GM12878 (cell line): ENCODE measurements at places on chromosomes 1 and 21.

DNA sequence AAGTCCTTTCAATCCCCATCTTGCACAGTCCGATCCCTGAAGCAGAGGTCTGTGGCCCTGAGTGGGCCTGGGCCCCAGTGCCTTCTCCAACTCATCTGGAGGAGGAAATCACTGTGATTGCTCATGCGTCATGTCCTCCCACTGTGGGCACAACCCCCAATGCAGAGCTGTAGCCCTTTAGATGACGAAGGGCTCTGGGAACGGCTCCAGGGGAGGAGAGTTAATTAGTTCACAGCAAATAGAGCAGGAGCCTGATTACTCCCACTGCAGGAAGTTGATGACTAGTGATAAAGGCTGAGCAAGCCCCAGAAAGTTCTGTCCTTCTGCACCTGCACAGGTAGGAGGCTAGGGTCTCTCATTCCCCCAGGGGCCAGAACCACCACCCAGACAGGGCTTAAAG is 111.5 kb downstream of the CCDC185 start:
- no peak for DNase-seq

- no peak for DNase-seq
Measured at GRCh38 chr1:183310753-183311479, 107.3 kb downstream of the NMNAT2 start.

GRCh38 chr1:176220100-176220689 is 13.1 kb upstream of the COP1 start:
- DNase-seq: no peak

DNA sequence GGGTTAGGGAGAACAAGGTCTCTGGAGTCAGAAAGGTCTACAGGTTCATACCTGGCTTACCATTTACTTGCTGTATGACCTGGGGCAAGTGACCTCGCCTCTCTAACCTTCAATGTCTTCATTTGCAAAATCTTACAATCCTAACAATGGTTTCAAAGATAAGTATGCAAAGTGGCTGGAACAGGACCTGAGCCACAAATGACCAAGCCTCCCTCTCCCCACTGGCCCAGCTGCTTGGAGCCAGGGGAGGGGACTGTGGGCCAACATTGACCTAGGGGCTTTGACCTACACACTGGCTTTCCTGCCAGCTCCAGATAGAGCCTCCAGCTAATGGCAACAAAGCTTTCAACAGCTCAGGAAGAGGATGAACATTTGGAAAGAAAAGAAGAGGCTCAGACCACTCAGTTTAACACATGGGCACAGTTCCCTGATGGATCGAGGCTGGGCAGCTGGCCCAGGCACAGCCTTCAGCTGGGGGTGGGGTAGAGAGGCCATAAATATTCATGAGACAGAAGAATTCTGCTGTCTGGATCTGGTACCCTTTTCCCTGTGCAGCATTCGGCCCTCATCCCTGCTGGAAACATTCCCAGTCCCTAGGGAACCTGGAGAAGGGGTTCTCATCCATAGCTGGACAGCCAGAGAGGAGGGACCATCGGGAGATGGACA is 12.9 kb downstream of the PTAFR start:
- DNase-seq: no peak

DNA sequence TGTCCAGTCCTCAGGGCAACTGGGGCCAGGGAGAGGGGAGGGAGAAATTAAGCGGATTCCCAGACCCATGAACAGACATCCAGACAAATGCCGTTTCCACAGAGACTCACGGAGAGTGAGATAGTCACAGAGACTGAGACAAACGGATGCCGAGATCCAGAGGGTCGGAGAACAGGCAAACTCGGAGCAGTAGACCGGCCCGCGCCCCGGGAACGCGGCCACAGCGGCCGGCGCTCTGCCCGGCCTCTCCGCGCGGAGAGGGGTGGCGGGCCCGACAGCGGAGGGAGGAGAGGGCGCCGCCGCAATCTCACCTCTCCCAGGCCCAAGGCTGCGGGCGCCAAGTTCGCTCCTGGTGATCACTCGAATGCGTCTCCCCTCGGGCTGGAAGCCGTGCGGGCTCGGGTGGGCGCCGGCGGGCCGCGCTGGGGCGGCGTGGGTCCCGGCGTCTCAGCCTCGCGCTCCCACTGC is 831 bp upstream of the FOXD2 start:
- no peak for DNase-seq

DNA sequence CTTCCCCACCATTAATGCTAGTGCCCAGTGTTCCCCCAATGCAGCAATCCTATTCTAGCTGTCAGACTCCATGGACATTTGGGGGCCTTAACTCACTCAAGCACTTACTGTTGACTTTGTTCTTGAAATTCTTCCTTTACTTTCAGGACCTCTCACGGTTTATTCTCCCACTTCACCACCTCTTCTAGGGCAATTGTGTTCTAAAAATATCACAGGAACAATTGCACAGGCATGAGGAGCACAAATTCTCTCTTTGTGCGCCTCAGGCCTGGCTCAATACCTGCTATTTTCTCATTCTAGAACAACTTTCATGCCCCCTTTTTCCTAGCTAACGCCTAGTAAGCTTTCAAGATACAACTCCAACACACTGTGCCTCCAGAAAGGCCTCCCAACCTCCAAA is 7.3 kb downstream of the MAB21L3 start:
- DNase-seq: no peak

- DNase-seq: peak; percentile 30
Measured at GRCh38 chr1:158951956-158952355, 20.6 kb downstream of the PYHIN1 start.

GRCh38 chr1:106049595-106049994 is 1006.9 kb upstream of the PRMT6 start:
- DNase-seq: no peak

DNA sequence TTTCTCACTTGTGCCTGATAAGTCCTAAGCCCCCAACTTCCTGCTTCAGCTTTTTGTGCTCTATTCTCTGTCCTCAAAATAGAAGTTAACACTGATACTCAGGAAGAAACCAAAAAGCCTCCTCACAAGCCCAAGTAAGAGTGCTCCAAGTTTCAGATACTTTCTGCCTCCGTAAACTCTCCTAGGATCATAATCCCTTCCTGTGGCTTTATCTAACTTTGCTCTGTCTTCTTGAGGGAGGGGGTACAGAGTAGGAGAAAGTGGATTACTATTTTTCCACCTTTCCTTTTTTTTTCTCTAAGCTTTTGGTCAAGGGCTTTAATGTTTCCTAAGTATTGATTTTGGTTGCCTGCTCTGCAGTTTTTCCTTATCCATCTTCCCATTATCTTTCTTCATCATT is 54.6 kb downstream of the DPH5 start:
- no peak for DNase-seq

- peak; percentile 90 for DNase-seq
Measured at GRCh38 chr21:33976082-33977016, 60.7 kb upstream of the ATP5PO start.

GRCh38 chr1:111332190-111332589 is 41.5 kb downstream of the CHIA start:
- DNase-seq: peak; percentile 46

- no peak for DNase-seq
Measured at GRCh38 chr1:37478890-37479254, 4.5 kb downstream of the ZC3H12A start.

DNA sequence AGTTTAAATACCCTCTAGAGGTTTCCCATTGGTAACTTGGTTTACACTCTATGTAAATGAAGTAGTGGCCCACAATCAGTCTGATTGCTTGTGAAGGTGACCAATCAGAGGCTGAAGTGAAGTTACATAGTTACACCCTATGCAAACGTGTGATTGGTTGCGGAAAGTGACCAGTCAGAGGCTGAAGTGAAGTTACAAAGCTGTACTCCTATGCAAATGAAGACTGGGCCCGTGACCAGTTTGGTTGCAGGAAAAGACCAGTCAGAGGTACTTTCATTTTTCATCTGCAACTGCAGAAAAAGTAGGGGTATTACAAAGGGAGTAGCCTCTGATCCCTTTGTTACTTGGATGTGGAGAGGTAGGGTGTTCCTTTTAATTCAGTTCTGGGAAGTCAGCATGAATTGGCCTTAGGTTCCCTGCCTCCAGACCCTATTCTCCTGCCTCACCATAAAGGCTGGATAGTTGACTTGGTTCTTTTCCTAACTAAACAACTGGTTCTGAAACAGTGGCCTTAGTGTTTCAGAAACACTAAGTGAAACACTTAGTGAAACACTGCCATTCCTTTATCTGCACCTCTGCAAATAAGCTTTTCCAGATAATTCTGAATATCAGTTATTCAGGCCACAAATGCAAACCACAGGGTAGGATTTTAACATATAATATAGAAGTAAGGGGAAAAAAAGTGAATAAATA is 39.3 kb downstream of the MAGI3 start:
- no peak for DNase-seq

DNA sequence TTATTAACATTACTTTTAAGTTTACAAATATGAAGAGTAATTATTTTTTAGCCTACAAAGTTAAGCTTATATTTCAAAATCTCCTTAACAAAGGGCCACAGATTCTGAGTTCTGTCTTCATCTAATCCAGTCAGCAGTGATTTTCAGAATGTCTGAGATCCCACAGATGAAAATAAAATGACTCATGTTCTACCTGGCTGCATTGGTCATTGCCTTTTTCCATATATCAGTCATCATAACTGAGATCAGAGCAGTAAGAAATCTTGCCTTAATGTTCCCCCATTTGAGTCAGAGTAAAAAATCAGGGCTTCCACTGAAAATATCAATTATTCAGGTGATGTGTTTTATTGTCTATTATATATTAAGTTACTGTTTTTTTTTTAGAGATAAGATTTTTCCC is 416.1 kb downstream of the MRPL39 start:
- DNase-seq: peak; percentile 65

GRCh38 chr1:3697810-3698209 is 45.5 kb downstream of the TP73 start:
- DNase-seq: no peak

DNA sequence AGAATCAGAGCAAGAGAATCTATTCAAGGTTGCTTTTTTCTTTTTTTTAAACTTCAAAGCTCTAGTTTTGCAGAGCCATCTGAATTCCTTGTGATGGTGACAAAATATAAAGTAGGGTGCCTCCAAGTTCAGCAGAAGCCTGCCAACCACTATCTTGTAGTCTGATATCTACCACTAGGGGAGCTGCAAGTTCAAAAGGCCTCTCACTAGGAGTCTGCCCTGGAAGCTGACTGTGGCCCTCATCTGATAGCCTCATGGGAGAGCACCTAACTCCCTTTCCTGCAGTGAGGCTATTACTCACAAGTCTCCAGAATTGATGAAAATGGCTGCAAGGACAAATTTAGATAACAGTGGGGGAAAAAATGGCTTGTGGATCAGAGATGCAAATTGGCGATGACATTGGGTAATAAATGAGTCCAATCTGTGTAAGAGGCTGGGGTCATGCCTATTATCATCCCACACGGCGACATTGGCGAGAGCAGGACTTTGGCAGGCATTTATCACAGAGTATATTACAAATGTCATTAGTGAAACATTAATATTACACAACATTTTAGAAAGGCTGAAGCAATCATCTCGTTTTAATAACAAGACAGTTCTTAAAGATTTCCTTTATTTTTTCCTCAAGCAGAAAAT is 10.7 kb upstream of the ZP4 start:
- no peak for DNase-seq

- DNase-seq: no peak
Measured at GRCh38 chr1:184329245-184329953, 57.4 kb upstream of the C1orf21 start.

GRCh38 chr1:64073705-64074104 is 129.7 kb upstream of the UBE2U start:
- no peak for DNase-seq

DNA sequence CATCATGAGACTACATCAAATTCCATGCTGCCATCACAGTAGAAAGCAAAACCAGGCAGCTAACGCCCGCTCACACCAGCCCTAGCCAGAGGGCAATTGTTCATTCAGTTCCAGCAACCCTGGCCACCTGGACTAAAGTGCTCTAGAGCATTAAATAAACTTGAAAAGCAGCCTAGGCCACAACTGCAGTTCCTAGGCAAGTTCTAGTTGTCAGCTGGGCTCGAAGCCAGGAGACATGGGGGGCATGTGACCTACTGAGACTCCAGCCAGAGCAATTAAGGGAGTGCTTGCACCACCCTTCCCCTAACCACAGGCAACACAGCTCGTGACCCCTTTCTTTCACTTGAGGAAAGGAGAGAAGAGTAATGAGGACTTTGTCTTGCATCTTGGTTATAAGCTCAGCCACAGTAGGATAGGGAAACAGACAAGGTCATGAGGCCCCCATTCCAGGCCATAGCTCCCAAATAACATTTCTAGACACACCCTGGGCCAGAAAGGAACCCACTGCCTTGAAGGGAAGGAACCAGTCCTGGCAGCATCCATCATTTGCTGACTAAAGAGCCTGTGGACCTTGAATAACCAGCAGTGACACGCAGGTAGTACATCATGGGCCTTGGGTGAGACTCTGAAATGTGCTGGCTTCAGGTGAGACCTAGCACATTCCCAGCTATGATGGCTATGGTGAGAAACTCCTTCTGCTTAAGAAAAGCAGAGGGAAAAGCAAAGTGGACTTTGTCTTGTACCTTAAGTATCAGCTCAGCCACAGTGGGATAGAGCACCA is 77.0 kb downstream of the ZZZ3 start:
- DNase-seq: no peak

- DNase-seq: no peak
Measured at GRCh38 chr1:53328541-53329499, 950 bp upstream of the LRP8 start.

DNA sequence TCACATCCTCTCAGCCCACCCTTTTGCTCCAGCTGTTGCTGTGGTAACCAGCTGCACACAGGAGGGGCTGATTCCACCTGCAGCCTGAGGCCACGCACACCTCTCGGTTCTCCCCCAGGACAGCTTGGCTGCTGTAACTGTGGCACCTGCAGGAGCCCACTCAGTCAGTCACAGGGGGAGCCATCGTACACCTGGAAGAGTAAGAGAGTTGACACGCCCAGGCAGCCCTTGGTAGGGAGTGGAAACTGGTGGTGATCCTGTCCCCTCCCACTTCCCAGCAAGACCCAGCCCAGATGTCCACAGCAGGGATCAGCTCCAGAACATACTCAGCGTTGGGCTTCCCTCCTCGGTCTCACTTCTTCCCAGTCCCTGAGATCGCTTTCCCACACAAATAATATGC is 32.2 kb upstream of the BACE2 start:
- no peak for DNase-seq

- DNase-seq: no peak
Measured at GRCh38 chr1:211474451-211474850, 17.5 kb downstream of the RD3 start.

- DNase-seq: no peak
Measured at GRCh38 chr1:198424441-198424840, 116.0 kb downstream of the ATP6V1G3 start.

DNA sequence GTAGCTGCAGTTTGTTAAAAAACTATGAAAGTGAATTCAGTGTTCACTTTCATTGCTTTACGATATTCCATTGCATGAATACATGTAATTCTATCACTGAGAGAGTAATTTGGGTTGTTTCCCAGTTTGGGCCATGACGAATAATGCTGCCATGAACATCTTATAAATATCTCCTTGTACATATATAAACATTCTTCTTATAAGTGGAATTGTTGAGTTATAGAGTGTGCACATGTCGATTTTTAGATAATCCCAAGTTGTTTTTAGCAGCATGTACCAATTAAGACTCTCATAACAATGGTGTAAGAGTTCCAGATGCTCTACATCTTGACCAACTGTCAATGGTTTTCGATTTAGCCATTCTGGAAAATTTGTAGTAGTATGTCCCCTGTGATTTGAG is 40.9 kb downstream of the ALG6 start:
- DNase-seq: no peak

- no peak for DNase-seq
Measured at GRCh38 chr1:199616947-199617346, 410.6 kb upstream of the NR5A2 start.
